ENCODE measurements at places on chromosomes 11 and 22.
A peak's percentile ranks its signal among the peaks of the same experiment; 100 is the strongest.

- no peak for DNase-seq
These were observed 29.1 kb downstream of the SERPIND1 start for GRCh38 chr22:20802922-20803553.

DNA sequence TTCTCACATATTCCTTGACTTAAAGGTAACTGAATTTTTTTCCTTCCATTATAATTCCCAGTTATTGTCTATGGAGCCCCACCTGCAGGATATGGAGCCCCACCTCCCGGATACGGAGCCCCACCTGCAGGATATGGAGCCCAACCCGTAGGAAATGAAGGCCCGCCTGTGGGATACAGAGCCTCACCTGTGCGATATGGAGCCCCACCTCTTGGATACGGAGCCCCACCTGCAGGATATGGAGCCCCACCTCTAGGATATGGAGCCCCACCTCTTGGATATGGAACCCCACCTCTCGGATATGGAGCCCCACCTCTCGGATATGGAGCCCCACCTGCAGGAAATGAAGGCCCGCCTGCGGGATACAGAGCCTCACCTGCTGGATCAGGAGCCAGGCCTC is 28.1 kb downstream of the WBP2NL start:
- DNase-seq, result no peak

DNA sequence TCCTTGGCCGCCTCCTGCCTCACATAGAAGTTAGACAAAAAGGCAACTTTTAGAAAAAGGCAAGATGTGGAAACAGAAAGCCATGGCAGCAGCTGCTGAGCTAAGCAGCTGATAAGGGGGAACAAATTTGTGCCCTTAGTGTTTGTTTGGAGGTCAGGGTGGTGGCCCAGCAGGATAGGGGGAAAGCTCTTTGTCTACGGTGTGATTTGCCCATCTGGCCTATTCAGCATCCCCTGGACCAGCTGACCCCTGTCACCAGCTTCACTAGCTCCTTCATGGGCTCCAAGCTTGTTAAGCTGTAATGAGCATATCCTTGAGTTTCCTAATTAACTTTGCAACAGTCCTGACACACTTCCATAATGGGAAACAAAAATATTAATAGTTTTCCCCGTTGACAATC is 5.9 kb upstream of the ME3 start:
- no peak for DNase-seq

DNA sequence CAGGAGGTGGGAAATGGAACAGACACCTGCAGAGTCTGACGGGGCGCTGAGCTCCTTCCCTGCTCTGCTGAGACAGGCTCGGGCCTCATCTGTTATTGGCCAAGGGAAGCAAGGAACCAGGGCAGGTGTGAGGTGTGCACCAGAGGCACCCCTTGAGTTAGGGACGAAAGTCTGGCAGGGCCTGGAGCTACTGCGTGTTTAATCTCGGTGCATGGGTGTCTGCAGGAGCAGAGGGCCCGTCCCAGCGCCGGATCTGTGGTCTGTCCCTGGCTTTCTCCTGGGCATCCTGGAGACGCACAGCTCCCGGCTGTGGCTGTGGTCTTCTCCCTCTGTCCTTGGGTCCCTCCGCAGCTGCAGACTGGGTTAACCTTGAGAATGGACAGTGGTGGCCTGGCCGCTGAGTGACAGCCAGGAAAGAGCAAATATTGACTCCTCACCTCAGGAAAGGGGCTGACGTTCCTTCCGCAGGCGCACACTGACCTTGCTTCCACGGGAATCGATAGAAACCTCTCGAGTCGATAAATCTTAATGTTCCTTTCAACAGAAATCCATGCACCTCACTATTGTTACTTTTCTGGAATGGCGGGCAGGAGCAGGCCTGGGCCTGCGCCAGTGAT is 975.6 kb downstream of the BRD1 start:
- DNase-seq, result no peak

DNA sequence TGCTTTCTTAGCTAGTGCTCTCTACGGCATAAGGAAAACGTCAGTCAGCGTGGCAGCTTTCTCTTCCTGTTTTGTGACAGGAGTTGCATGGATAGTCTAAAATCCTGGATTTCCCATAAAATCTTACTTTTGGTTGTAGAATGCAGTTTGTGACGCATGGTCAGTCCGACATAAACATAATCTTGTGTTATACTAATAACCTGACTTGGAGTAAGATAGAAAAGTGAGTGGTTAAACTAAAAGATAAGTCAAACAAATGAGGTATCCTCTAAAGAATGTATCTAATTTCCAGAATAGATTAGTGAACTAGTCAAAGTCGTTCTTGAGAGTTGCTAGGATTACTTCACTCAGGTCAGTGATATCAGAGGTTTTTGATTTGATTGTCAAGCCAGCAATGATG is 157.6 kb downstream of the PGR start:
- no peak for DNase-seq

DNA sequence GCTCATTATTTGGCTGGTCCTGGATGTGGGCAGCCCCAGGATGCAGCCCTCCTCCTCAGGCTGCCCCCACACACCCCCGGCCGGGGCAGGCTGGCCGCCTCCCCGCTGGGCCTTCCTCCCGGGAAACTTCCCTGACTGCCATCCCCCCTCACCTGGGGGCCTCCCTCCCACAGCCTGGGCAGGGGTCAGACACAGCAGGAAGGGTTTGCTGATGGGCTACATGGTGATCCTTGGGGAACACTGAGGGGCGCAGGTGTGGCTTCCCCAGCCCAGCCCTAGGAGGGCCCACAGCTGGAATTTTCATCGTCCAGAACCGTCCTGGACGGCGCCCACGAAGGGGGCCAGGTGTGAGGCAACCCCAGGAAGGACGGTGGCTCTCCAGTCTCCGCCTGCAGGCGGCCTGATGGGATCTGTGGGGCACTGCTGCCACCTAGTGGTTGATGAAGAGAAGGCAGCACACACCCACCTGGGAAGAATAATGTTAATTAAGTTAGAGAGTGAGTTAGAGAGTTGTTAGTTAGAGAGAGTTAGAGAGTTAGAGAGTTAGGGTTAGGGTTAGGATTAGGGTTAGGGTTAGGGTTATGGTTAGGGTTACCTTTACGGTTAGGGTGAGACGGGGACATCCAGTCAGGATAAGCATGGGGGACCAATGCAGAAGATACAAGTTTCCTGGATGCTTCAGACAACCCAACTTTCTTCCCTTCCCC is 75.9 kb upstream of the PRR5 start:
- DNase-seq, result peak; percentile 67

DNA sequence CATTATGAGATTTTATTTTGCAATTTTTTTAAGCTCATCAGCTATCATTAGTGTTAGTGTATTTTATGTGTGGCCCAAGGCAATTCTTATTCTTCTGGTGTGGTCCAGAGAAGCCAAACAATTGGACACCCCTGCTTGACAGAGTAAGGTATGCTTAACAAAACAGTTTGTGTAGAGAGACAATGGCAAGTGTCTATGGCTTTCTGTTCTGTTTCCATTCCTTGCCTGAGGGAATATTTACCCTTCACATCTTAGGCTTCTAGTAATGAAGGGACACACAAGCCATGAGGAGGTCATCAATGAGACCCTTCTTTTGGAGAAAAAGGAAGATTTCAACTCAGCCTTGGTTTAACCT is 1278.4 kb upstream of the TENM4 start:
- DNase-seq, result no peak

- DNase-seq, result no peak
These were observed 472.3 kb downstream of the MN1 start for GRCh38 chr22:27329131-27329850.

- DNase-seq, result no peak
These were observed 21.6 kb upstream of the RFPL2 start for GRCh38 chr22:32226326-32227104.

GRCh38 chr22:46542011-46542985 is 4.9 kb upstream of the CELSR1 start:
- peak; percentile 58 for DNase-seq

- DNase-seq, result no peak
These were observed 1.4 kb downstream of the TBX1 start for GRCh38 chr22:19761725-19762567.

- DNase-seq, result no peak
These were observed 4.6 kb downstream of the FRMD8 start for GRCh38 chr11:65390996-65391395.

DNA sequence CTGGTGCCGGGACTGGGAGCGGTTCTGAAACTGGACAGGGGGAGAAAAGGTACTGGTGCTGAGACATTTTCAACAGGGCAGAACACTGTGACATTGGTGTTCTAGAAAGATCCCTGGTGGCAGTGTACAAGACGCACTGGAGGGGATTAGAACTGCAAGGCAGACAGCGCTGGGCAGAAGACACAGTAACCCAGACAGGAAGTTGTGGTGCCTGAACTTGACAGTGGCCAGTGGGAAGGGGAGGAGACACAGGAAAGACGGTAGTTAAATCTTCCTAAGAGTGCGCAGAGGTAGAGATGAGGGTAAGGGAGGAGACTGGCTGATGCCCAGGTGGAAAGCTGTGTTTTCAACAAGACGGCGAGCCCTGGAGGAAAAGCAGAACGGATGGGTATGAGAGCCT is 24.5 kb downstream of the FAM227A start:
- no peak for DNase-seq

DNA sequence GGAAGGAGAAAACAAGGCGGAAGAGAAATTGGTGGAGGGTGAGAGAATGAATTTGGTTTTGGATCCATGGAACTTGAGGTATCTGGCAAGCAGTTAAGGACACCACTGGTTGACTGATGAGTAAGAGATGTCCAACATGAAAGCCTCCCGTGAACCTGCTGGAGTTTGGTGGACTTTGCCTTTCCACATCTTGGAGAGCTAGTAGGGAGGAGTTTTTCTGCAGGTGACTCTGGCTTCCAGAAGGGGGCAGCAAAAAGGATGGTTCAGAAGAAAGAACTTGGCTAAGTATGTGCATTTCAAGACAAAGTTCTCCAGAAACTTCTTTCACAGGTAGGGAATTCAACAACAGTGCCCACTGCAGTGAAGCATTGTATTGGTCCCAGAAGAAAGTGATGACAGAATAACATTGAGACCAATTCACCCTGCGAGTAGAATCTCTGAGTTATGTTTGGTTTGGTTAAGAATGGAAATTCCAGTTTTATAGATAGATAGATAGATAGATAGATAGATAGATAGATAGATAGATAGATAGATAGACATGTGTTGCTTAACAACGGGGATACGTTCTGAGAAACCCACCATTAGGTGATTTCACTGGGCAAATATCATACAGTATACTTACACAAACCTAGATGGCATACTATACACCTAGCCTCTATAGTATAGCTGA is 28.5 kb downstream of the DCDC1 start:
- no peak for DNase-seq

- no peak for DNase-seq
These were observed 13.5 kb downstream of the MCAT start for GRCh38 chr22:43129426-43130425.

DNA sequence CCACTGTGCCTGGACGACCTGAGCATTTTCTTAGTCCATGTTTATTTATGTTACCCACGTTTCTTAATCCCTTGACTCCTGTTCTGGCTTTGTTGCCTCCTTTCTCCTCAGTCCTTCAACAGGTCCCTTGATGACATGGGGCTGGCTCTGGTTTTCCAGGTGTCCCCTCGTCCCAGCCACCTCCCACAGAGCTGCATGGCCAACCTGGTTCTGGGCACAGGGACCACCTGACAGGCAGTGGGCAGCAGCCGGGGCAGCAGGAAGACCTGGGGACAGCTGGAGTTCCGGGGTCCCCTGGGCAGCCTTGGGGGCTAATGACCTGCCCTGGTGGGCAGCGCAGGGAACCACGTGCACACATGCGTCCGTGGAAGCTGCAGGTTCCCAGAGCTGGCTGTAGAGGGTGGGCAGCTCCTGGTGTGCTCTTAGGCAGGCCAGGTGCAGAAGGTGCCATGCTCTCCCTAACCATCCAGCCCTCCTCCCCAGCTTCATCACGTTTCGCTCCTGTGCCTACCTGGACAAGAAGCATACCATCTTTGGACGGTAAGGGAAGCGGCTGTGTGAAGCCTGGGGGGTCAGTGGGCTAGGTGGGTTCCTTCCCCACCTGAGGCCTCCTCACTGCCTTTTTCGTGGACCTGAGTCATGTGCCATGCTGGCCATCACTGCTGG is 27.7 kb downstream of the PPIL2 start:
- no peak for DNase-seq

GRCh38 chr22:44147821-44148574 is 32.7 kb upstream of the PARVG start:
- no peak for DNase-seq

GRCh38 chr11:92670308-92670890 is 299.1 kb upstream of the MTNR1B start:
- DNase-seq, result no peak

DNA sequence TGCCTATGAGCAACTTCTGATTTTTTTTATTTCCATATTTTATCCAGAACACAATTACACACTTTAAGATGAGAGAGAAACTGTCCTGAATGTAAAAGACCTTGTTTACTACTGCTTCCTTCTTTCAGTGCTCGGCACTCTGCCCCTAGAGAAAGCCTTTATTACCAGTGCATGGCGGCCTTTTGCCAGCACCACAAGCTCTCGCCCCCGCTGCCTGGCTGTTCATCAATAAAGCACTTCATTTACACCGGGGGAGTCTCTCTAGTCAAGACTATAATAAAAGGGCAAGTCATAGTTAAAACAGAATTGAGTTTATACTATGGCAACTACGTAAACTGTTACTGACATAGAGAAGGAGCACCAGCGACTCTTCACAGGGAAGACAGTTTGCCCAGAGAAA is 259.5 kb downstream of the CADM1 start:
- DNase-seq, result no peak

- no peak for DNase-seq
These were observed 96.3 kb downstream of the KCNQ1 start for GRCh38 chr11:2540992-2541680.

DNA sequence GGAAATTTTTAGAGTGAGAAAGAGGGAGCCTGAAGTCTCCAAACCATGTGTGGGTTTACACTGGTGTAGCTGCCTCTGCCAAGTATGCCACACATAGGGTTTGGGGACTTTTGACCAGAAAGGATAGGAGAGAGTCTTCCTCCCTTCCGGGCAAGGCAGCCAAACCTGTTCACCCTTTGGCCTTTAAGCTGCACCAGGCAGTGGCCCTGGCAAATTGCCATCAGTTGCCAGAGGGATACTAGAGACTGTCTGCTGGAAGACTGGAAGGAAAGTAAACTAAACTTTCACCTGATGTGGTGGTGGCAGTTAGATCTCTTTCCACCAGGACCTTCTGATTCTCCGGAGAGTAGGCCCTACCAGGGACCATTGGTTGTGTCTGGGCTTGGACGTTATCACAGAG is 1263.2 kb downstream of the FAM181B start:
- no peak for DNase-seq

- DNase-seq, result peak; percentile 72
These were observed 84.4 kb upstream of the SEPTIN5 start for GRCh38 chr22:19629720-19630419.

DNA sequence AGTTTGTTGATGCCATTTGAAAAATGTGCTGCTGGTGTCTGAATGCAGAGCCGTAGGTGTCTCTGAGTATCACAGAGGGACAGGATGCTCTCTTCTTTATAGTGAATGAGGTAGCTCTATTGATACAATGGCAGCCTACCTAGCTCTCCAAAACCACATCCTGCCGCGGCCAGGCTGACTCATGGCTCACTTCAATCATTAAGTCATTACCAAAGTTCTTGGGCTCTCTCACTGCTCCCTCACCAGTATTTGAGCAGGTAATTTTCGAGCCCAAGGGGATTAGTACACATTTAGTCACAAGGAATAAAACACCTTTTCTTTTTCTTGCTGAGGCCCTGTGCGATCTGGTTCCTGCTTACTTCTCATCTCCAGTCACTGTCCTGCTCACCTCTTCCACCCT is 509.0 kb upstream of the LARGE1 start:
- DNase-seq, result no peak

Measured in stimulated activated CD4-positive, alpha-beta T cell treated with anti-CD3 and anti-CD28 coated beads, Interleukin-12 subunit alpha, Interleukin-12 subunit beta, amount 100 ng/mL, for 24 hours (primary cell).